ENCODE measurements at places on chromosomes 4 and X.
A peak's percentile ranks its signal among the peaks of the same experiment; 100 is the strongest.

- DNase-seq: no peak
These were observed 140.9 kb downstream of the EFHC2 start for GRCh38 chrX:44202596-44202995.

DNA sequence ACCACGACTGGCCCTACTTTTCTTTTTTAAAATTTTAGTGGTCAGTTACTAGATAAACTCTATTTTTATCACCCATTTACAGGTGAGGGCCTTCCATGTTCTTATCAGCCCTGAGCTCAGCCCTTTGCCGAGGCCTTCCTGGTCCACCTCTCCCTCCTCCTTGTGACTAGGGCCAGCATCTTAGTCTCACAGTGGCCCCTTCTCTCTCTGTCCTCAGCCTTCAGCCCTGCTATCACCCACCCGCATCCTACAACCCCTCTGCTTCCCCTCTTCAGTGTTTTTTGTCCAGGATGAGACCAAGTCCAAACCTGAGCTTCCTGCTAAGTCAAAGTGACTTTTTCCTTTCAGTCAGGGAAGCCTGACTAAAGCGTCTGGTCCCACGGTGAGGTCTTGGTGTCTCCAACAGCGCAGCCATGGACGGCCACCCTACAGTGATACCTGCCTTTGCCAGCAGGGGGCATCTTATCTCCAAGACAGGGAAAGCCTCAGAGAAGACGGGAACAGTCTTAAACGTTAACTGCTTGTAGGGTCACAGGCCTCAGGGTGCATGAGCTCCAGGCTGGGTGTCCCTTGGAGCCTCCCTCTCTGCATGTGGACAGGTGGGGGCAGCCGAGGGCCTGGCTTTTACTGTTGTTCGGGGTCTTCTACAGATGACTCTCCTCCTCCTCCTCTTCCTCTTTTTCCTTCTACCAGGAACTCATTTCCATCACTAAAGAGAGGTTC, 11.7 kb upstream of the GAGE10 start:
- peak; percentile 1 for DNase-seq

- no peak for DNase-seq
These were observed 18.5 kb downstream of the CPZ start for GRCh38 chr4:8610858-8611616.

GRCh38 chr4:125572601-125573000, 257.8 kb downstream of the FAT4 start:
- no peak for DNase-seq

All from NCI-H2171 treated with DMSO at 0.1 percent for 48 hours (cell line).